Left ventricle myocardium superior (tissue), 1 donor: ENCODE measurements at places on chromosomes 3 and 15.

GRCh38 chr3:4986175-4986781 lies 7.0 kb downstream of the BHLHE40 start:
- no peak for DNase-seq

DNA sequence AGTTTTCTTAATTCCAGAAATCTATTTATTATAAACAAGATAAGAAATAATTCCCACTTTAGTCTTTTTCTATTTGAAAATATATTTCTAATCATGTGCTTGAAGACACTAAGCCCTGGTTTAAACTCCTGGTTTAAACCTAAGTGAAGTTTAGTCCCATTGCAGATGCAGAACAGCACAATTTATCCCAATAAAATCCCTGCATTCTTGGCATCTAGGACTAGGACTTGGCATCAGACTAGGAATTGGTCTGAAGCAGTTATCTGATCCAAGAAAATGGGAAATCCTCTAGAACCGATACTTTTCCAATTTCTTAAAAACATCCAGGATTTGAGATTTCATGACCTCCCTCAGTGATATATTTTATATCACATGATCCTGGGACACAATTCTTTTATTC lies 168.8 kb upstream of the VEPH1 start:
- no peak for DNase-seq

GRCh38 chr15:63083541-63083940 lies 38.1 kb upstream of the LACTB start:
- DNase-seq: no peak

DNA sequence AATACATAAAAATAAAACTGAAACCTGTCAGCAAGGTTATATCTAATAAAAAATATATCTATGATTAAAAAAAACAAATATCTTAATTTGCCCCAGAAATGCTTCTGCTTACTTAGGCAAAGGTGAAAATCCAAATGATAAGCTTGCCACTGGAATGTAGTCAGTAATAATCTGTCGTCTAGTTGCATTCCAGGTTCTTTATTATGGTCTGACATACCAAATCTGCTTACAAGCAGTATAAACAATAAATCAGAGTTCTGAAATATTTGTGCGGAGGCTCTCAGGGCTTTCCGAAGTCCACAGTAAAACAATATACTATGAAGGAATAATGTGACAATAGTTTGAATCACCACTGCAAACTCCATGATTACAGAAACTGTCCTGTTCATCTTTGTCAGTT lies 1133.5 kb downstream of the ROBO1 start:
- no peak for DNase-seq

- DNase-seq: no peak
Measured at GRCh38 chr3:167940241-167940640, 155.5 kb downstream of the GOLIM4 start.

DNA sequence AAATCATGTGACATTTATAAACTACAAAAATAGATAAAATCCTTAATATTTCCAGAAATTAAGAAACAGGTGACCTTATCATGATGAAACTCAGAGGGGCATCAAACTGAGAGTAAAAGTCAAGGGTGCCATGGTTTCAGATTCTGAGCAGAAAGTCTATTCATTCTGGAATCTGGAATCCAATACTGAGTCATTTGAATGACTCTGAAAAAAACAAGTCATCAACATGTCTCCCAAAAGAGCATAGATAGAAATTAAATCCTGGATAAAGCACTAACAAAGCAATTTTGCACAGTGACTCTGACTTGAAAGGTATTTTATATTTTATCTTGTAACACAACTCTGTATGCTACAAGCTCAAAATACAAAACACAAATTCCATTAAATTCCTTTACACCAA lies 23.4 kb downstream of the STAC start:
- DNase-seq: no peak
